ENCODE measurements at places on chromosomes 7 and 10.

DNA sequence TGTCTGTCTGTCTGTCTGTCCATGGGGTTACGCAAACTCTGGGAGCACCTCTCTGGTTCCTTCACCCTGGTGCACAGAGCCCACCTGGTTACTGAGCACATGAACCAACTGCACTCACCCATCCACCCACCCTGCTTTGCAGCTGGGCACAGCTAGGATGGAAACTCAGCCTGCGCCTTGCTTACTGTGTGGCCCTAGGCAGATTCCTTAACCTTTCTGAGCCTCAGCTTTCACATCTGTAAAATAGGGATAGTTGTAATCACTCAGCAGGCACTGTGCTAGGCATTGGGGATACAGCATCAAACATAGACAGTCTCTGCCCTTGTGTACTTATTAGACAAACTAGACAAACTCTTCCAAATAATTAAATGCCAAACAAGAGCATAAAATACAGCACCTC is 21.8 kb upstream of the INMT start:
- no peak for DNase-seq

- DNase-seq, result no peak
These were observed 34.9 kb upstream of the CALD1 start for GRCh38 chr7:134744569-134744968.

DNA sequence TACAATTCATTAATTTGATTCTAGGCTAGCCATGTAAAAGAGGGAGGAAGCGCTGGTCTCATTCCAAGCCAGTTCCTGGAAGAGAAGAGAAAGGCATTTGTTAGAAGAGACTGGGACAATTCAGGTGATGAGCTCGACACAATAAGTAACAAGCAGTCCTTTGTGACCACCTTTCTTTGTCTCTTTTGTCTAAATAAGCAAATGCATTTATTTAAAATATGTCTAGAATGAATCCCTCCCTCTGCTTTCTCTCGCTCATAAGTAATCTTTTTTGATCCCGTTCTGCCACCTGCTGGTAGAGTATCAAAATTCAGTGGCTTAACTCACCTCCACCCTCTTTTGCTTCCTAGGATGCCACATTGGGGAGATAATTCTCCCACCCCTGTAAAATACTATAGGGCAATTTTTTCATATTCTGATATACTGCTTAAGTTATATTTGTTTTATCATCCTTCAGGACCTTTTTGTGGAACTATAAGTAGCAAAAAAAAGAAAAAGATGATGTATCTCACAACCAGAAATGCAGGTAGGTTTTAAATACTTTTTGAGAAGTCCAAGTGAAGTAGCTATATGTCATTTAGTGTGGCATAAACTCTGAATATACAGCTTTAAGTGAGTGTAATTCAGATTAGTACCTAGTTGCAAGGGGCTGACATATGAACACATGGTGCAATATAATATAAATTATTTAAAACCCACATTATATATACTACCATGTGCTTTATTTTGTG is 91.5 kb downstream of the GSDME start:
- DNase-seq, result peak; percentile 80

DNA sequence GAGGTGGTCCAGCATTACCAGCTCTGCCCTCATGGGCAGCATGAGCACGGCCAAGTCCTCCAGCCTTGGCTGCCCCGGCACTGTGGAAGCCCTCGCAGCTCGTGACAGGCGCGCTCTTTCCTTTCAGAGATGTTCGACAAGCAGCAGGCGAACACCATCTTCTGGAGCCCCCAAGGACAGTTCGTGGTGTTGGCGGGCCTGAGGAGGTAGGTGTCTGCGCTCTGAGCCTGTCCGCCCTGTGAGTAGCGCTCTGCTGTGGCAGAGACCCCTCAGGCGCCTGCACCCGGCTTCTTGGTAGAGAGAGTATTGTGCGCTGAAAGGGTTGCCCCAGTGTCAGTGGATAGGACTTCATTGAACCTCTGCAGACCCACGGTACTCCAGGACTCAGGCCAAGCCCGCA is 19.8 kb downstream of the EIF3B start:
- DNase-seq, result no peak

DNA sequence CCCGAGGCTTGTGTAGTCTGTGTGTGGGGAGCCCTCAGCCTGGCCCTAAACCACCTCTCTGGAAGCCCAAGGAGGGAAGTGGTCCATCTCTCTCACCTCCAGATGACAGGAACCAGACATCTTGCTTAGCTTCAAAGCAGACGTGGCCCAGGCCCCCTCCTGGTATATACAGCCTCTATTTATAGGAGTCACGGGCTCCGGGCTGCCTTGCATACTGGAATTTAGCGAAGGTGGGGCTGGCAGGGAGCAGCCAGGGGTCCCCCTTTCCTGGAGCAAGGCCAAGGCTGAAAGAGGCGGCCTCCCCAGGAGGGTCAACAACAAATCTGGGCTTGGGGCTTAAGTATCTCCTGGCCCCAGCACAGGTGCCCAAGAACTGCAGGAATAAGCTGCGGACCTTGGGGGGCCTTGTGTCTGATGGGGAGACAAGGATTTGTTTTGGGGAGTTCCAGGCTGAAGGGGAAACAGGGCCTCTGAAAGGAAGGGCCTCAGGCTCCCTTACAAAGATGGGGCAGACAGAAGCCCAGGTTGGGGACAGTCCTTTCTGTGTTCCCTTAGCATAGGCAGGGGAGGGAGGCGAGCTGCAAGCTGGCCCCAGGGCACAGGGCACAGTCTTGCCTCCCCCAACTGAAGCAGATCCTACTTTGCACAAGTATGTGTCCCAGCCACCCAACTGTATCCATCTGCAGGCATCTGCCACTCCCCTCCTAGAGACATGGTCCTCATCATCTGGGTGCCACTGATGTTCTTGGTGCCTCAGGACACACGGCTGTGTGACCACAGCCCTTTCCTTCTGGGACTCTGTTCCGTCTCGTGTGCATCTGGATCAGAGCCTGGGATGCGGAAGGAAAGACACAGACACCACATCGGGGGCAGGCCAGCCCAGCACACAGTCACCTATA is 11.9 kb downstream of the ZCCHC24 start:
- DNase-seq, result no peak

GRCh38 chr10:15225511-15225910 is 57.0 kb upstream of the NMT2 start:
- no peak for DNase-seq

GRCh38 chr7:70707823-70708243 is 424.1 kb upstream of the GALNT17 start:
- DNase-seq, result no peak

GRCh38 chr7:131341690-131342089 is 14.0 kb downstream of the MKLN1 start:
- no peak for DNase-seq

DNA sequence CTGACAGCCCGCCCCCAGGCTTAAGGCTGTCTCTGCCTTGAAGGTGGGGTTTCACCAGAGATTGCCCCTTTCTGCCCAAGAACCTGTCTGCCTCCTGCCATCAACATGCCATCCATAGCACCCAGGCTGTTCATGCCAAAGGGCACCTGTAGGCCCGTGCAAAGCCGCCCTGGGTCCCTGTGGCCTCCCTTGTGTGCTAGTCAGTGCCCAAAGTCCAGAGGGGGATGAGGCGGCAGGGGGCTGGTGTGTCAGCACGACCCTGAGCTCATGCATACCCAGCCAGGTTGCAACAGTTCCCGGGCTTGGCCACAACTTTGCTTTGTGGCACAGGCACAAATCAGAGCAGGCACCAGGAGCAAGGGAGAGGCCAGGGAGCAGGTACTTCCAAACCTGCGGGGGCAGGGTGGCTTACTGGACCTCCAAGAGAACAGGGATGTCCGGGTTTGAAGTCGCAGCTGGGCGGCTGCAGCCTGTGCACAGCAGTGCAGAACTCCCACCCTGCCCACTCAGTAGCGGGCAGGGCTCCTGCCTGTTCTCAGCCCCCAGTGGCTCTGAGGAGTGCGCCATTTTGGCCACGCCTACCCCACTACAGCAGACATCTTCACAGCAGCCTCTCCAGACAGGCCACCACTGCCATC is 671.1 kb upstream of the GRM3 start:
- DNase-seq, result no peak

- no peak for DNase-seq
These were observed 8.9 kb downstream of the CUBN start for GRCh38 chr10:17120694-17121093.

DNA sequence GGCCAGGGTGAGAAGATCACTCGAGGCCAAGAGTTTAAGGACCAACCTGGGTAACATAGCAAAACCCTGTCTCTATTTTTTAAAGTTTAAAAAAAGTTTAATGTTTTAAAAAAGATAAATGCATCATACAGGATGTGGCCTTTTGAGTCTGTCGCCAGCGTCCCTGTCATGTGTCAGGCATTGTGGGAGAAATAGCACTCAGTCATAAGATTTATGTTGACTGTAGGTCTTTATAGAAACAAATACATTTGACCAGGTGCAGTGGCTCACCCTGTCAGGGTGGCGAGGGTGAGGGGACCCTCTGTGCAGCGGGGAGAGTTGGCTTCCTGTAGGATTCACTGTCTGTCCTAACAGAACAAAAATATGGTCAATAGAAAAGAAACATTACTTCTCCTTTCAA is 63.5 kb upstream of the SH2B2 start:
- no peak for DNase-seq

GRCh38 chr7:86748843-86749719 is 105.4 kb downstream of the GRM3 start:
- DNase-seq, result no peak

DNA sequence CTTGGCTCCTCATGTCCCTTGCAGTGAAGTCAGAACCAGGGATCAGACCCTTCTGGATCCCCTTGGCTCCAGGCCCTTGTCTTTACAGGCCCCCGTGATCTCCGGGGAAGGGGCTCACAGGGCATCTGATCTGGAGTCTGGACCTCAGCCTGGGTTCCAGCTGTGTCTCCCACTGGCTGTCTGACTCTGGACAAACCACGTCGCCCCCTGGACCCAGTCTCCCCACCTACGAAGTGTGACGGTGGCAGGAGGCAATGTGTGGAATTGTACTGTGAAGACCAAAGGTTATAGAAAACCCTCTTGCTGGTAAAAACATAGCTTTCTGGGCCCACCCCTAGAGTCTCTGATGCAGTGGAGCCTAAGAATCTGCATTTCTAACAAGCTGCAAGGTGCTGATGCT is 15.5 kb upstream of the C10orf71 start:
- no peak for DNase-seq

DNA sequence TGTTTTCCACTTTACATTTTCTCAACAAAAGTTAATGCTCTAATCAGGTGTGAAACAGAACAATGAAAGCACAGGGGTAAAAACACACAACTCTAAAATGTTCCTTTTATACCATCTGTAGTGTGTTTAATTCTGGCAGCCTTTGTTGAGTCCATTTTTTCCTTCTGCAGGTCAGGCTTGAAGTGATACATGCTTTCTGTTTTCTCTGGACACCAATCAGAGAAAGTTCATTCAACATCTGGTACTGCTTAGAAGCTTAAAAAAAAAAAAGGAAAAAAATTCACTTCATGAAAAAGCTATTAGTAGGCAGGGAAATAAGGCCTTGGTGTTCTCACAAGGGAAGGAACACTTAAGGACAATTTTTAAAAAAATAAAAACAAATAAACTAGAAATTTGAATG is 231.3 kb upstream of the RHOBTB1 start:
- DNase-seq, result no peak

- peak; percentile 44 for DNase-seq
These were observed 39.1 kb downstream of the VOPP1 start for GRCh38 chr7:55533050-55533728.

GRCh38 chr10:131002031-131002861 is 309.3 kb downstream of the TCERG1L start:
- DNase-seq, result no peak

DNA sequence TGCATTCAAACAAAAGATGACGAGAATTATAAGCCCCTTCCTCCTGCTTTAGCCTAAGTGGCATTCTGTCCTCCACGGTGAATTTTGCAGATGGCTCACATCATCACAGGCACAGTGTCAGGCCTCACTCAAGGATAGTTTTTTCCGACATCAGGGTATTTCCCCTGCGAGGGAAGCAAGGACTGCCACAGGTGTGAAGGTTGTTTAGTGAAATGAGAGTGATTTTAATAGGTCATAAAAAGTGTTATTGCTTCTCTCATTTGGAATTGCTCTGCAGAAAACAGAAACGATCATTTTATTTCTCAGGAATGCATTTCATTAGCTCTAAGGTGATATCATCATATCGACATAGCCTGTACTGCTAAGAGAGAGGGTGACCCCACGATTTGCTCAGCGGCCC is 128.7 kb upstream of the LANCL2 start:
- no peak for DNase-seq

- no peak for DNase-seq
These were observed 35.5 kb downstream of the GRIFIN start for GRCh38 chr7:2440608-2441245.

DNA sequence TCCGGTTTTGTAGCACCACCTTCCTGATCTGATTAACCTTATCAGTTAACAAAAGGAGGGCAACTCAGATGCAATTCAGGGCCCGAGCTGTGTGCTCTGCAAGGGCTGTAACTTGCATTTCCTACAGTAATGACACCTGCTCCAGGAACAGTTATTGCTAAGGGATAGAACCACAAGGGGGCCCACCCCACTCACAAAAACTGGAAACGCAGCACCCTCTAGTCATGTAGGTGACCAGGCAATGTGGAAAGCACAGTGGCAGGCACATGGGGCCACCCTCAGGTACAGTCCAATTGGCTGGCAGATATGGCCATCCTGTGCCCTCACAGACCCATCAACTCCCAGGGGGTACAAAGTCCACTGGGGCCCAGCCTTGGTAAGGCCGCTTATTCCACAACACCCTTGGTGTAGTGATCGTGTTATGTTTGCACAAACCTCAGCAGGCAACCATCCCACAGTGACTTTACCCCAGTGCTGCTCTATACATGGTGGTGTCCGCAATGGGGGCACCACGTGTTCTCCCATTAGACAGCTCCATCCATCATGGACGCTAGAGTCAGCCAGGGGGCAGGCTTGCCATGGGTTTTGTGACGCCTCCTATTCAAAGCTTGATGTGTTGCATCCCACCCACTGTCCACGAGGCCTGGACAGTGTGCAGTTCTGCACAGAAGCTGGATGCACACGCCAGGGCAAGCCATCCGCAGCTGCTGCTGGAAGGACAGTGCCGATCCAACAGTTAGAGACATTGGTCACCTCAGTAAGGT is 9.4 kb downstream of the RNF133 start:
- no peak for DNase-seq

DNA sequence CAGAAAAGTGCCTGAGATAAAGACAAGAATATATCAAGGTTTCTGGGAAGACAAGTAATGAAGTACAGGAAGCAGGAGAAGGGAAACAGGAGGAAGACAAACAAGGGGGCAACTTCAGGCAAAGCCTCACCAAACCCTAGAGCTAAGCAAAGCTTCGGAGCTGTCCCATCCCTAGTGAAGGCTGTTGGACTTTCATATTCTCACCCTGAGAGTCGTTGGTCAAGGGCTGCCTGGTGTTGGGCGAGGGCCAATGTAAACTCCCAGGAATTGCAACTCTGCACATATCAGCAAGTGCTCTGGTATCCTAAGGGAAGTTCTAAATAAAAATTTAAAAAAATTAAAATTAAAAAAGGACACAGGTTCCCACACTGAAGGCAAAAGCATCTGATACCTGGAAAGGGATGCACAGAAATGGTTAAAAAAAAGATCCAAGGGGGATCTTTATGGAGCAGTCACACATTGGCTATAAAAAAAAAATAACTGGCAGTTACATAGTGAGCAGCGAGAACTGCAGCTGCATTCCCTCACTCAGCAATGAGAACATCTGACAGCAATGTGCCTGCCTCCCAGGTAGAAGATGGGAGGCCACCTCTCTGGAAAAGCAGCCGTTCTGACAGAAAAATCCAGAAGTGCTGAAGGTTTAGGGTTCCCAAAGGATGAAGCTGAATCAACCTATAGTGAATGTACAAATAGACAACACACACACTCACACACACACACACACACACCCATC is 304.7 kb downstream of the WDR11 start:
- no peak for DNase-seq

All from Kasumi-1 (cell line).